ENCODE measurements at places on chromosomes 12 and 14.

DNA sequence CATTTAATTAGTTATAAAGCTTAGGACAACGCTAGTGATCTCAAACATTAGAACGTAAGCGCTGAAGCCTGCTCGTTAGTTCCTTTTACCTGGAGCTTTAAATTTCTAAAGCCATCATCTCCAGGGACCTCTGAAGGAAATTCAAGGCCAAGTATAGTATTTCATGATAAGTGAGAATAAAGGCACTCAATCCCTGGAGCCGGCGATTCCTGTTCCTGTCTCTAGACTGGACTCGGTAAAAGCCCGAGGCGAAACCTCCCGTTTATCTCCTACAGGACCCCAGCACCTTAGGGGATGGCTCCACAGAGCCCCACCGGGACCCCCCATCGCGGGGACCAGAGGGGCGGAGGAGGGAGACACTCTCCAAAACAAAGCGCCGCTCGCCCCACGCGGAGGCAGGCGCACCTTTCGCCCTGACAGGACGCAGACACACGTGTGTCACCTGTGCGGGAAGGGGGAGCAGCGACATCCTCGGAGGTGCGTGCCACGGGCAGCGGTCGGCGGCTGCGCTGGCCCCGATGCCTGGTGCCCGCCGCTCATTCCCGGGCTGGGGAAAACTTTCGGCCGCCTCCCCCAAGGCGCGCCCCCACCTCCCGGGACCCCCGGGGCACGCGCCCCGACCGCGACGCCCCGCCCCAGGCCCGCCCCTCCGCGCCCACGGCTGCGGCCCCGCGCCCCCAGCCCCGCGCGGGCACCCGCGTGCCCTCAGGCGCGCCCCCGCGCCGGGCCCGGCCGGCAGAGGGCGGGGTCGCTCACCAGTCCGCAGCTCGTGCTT, 678 bp downstream of the RPS6KA5 start:
- DNase-seq: no peak

DNA sequence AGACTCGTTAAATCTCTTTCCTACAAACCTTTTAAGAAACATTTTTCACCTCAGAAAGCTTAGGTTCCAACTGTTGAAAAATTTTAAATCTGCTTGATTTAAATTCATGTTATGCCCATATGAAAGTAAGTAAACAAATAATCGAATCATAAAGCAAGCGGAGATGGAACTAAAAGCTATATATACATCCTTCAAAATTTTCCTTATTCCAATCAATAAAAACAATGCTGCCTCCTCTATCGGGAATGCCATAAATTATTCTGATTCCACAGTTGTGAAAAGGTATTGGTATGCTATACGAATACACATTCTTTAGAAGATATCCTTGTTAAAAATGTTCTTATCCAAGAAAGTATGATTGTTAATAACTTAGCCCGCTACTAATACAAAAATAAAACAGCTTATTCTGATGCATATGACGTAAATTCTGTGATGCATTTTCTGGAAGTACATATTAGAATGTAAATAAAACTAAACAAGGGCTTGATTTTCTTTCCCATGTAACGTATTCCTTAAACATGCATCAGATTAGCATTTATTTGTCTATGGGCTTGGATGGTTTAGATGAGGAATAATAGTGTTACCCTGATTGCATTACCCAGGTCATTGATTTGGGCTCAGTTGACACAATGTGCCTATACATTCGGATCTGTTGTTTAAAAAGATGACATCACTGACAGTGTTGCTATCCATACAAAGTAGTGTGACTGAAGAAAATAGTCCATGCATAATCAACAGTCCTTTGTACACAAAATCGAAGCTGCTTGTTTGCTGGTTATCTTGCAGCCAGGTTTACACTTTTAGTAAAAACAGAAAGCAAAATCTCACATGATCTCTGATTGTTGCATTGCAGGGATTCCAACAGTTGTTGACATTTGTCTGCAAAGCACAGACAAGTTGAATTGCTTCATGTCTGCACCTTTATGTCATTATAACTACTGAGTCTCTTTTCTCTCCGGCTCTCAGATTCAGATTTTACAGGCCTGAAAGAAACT, 656 bp upstream of the DTD2 start:
- no peak for DNase-seq

- DNase-seq: peak; percentile 71
Observed at GRCh38 chr12:52023182-52023975, 16.6 kb downstream of the TAMALIN start.

DNA sequence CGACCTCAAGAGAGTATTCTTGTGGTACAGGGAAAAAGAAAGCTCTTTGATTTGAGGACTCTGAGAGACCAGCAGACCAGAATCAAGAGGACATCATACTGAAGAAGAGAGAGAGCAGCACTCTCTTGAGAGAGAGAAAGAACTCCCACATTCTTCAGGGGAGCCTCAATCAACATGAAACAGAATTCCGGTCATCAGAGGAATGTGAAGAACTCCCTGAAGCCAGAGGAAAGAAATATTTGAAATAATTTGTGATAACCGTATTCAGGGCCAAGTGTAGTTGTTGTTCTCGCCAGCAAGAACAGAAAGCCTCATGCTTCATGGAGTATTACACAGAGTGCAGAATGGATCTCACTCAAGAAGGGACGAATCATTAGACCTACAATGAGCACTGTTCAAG, 363.8 kb upstream of the TMEM132C start:
- no peak for DNase-seq
